A549 treated with Hydrocortisone at 1 μM for 4 hours (cell line): ENCODE measurements at places on chromosomes 6 and 20. TPM values are rescaled to one million over a fixed set of nuclear protein-coding genes. Genes with fewer than 3 reads are reported as not detected.

Gene NEURL2
- 0.72 to 1.2 TPM (median 0.95 TPM) in 5 replicates for total RNA-seq

Gene C6orf163
- 0.07 to 0.28 TPM (median 0.14 TPM) in 5 replicates for total RNA-seq

Gene PSORS1C2
- 0.09 TPM in 1 of 5 replicates, not detected in the others for total RNA-seq

Gene DPPA5
- not detected in 5 replicates for total RNA-seq

Gene PPP1R3G
- 1.9 to 2.2 TPM (median 2.1 TPM) in 5 replicates for total RNA-seq

Gene ZSCAN9
- 5.8 to 8.3 TPM (median 6.9 TPM) in 5 replicates for total RNA-seq

Gene LMBRD1
- 9.4 to 14.9 TPM (median 11.6 TPM) in 5 replicates for total RNA-seq

Gene SLC22A3
- 47.2 to 57.5 TPM (median 53.1 TPM) in 5 replicates for total RNA-seq

Gene BPIFB2
- total RNA-seq: not detected in 5 replicates

Gene ZNF335
- 7.3 to 9.1 TPM (median 8.9 TPM) in 5 replicates for total RNA-seq

Gene MTFR2
- total RNA-seq: 10.9 to 14.8 TPM (median 12.3 TPM) in 5 replicates

Gene DST
- 48.1 to 55.0 TPM (median 50.0 TPM) in 5 replicates for total RNA-seq

Gene SLC25A27
- total RNA-seq: 0.32 to 0.61 TPM (median 0.40 TPM) in 5 replicates

Gene SLC17A5
- 12.9 to 15.1 TPM (median 14.3 TPM) in 5 replicates for total RNA-seq

Gene TXLNB
- total RNA-seq: not detected in 5 replicates

Gene ELOVL5
- 60.3 to 78.8 TPM (median 68.5 TPM) in 5 replicates for total RNA-seq

Gene MICB
- 6.1 to 7.7 TPM (median 7.3 TPM) in 5 replicates for total RNA-seq

Gene DLK2
- 5.6 to 8.1 TPM (median 7.6 TPM) in 5 replicates for total RNA-seq

Gene BEND6
- 0.65 to 0.92 TPM (median 0.88 TPM) in 5 replicates for total RNA-seq

Gene HLA-DQB1
- total RNA-seq: not detected in 5 replicates

Gene GSTA3
- not detected in 5 replicates for total RNA-seq

Gene BIRC7
- 1.6 to 3.2 TPM (median 2.1 TPM) in 5 replicates for total RNA-seq

Gene GMPR
- total RNA-seq: 4.3 to 6.5 TPM (median 5.6 TPM) in 5 replicates

Gene FHL5
- not detected in 5 replicates for total RNA-seq

Gene MYO6
- total RNA-seq: 5.6 to 9.3 TPM (median 7.2 TPM) in 5 replicates

Gene POM121L2
- total RNA-seq: 0.02 TPM in 1 of 5 replicates, not detected in the others

Gene SLC26A8
- total RNA-seq: 0.10 TPM in 1 of 5 replicates, not detected in the others

Gene IL17A
- not detected in 5 replicates for total RNA-seq
